Urinary bladder (tissue), 4 donors: ENCODE measurements at places on chromosomes 3 and 15. TPM values are rescaled to one million over a fixed set of nuclear protein-coding genes. Genes with fewer than 3 reads are reported as not detected.

The ROPN1 gene
- total RNA-seq = not detected

The GABRB3 gene
- 2.3 TPM for total RNA-seq

The P2RY12 gene
- 5.3 TPM for total RNA-seq

The GPR27 gene
- total RNA-seq = 2.7 TPM

The CD200 gene
- total RNA-seq = 23.0 TPM

The MST1 gene
- 5.5 TPM for total RNA-seq

The TPRG1 gene
- total RNA-seq = 6.2 TPM

The ABHD6 gene
- total RNA-seq = 7.2 TPM

The CD80 gene
- 0.26 TPM for total RNA-seq

The ZBBX gene
- not detected for total RNA-seq

The DTWD1 gene
- total RNA-seq = 73.7 TPM

The ABI3BP gene
- 103 TPM for total RNA-seq

The CPLX3 gene
- total RNA-seq = not detected

The BFSP2 gene
- total RNA-seq = not detected

The KIF7 gene
- total RNA-seq = 9.4 TPM

The CNTN3 gene
- 27.1 TPM for total RNA-seq

The HYKK gene
- 7.1 TPM for total RNA-seq

The EIF3J gene
- total RNA-seq = 63.2 TPM

The OXTR gene
- 1.6 TPM for total RNA-seq

The USP13 gene
- total RNA-seq = 12.1 TPM

The UBE2E1 gene
- total RNA-seq = 122 TPM

The STRA6 gene
- 21.9 TPM for total RNA-seq

The CASR gene
- total RNA-seq = 0.74 TPM

The SLCO3A1 gene
- 4.4 TPM for total RNA-seq

The TMEM158 gene
- 1.7 TPM for total RNA-seq

The SNX22 gene
- total RNA-seq = 0.42 TPM

The TNK2 gene
- 8.7 TPM for total RNA-seq

The SYNPR gene
- 0.95 TPM for total RNA-seq

The DNAH12 gene
- 0.37 TPM for total RNA-seq

The SLC12A6 gene
- total RNA-seq = 22.2 TPM

The IL20RB gene
- total RNA-seq = 0.42 TPM

The RGMA gene
- total RNA-seq = 3.4 TPM

The CDC25A gene
- 3.7 TPM for total RNA-seq

The P2RY13 gene
- 2.3 TPM for total RNA-seq

The C3orf85 gene
- not detected for total RNA-seq

The AQP9 gene
- 0.85 TPM for total RNA-seq

The TM4SF18 gene
- 33.4 TPM for total RNA-seq

The CEMIP gene
- 1.3 TPM for total RNA-seq

The ENTPD3 gene
- total RNA-seq = 8.5 TPM

The SLC51A gene
- total RNA-seq = not detected

The MASP1 gene
- 4.9 TPM for total RNA-seq

The MAGI1 gene
- 46.7 TPM for total RNA-seq

The PPP1R14D gene
- total RNA-seq = not detected

The GRAMD1C gene
- total RNA-seq = 14.3 TPM

The REC114 gene
- total RNA-seq = not detected

The ACTC1 gene
- 187 TPM for total RNA-seq

The AVEN gene
- total RNA-seq = 16.0 TPM

The CSNK1G1 gene
- total RNA-seq = 40.1 TPM

The LYZL4 gene
- not detected for total RNA-seq

The TLR9 gene
- total RNA-seq = 0.11 TPM

The RBSN gene
- total RNA-seq = 34.5 TPM
